NCI-H2081 treated with DMSO at 0.1 percent for 48 hours (cell line): ENCODE measurements at places on chromosomes 2 and 18.

- DNase-seq, result no peak
These were observed at the start of gene SALL3 for GRCh38 chr18:78979730-78980278. TSS of gene SALL3 (plus strand) at chr18:78979818. CDS start at chr18:78980275, 457 bp downstream.

DNA sequence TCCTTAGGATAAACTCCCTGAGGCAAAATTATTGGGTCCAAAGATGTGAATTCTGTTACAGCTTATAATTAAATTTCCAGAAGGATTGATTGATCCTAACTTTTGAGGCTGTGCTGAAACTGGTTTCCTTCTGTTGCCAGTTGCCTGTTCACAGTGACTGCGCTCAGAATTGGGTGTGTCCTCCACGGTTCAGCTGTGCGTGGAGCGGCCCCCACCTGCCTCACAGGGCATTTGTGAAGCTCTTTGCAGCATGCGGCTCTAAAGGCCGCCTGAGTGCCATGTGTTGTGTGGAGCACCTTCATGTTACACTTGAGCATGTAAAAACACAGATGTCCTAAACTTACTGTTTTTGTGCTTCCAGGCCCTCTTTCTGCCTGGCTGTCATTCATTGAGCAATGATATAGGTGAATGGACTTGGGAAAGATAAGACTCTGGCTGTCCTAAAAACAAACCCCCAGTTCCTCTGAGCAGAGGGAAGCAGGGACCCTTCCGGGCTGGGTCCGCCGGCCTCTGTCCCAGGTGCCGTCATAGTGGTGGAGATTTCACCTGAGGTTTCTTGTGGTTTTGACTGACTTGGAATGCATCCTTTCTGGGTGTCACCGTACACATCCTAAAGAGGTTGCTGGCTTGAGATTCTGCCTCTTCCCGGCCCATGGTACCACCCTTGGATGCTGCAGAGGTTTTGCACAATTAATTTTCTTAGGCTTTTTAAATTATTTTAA is 173.6 kb downstream of the LDLRAD4 start:
- no peak for DNase-seq

GRCh38 chr2:5409898-5410381 is 282.2 kb upstream of the SOX11 start:
- peak; percentile 79 for DNase-seq

DNA sequence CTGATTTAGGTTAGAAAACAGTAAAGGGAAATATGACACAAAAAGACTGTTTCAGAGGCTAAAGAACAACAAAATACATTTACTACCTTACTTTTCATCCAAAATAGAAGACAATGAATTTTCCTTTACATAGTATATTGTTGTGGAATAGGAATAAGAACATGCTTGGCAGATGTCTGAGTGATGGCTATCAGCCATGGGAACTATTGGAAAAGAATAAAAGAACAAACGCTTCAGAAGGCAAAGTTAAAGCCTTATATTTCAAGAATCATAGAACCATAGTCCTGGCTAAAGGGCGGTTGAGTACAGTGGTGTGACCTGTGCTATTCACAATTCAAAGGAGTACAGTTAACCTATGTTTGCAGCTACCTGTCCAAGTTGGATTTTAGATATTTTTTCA is 73.9 kb upstream of the NRXN1 start:
- DNase-seq, result no peak

- DNase-seq, result no peak
These were observed 50.4 kb downstream of the PLEKHA3 start for GRCh38 chr2:178530625-178531142.

DNA sequence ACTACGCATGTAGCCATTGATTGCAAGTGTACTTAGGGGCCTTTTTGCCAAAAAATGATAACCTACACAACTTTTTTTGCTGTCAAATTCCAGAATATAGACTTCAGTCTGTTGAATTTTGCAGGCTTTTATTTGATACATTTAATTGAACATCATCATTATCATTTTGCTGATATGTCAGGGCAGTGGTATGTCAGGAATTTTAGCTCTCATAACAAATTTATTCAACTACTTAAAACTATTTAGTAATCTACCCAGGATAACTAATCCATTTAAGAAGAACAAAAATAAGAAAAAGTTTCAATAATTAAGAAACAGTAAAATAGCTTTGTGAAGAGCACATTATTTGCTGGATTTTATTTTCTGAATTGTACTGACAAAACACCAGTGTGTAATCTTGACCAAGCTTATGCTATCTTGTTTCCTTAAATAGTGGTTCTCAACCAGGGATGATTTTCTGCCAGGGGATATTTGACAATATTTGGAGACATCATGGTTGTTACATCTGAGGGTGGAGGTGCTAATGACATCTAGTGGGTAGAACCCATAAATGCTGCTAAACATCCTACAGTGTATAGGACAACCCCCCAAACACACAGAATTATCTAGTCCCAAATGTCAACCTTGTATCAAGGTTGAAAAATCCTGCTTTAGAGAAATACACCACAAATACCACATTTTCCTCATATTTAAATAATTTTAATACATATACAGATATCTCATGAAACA is 12.1 kb upstream of the TTN start:
- no peak for DNase-seq

DNA sequence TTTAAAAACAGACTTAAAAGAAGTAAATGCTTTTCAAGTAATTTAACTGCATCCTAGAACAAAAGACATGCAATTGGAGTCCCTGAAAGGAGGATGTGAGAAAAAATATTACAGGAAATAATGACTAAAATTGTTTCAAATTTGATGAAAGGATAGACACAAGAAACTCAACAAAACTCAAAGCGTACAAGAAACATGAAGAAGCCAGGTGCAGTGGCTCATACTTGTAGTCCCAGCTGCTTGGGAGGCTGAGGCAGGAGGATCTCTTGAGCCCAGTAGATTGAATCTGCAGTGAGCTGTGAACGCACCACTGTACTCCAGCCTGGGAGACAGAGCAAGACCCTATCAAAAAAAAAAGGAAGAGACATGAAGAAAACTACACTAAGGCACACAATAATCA is 118.1 kb upstream of the SLC39A10 start:
- no peak for DNase-seq

- no peak for DNase-seq
These were observed 562.2 kb upstream of the VWC2L start for GRCh38 chr2:213848631-213849030.

DNA sequence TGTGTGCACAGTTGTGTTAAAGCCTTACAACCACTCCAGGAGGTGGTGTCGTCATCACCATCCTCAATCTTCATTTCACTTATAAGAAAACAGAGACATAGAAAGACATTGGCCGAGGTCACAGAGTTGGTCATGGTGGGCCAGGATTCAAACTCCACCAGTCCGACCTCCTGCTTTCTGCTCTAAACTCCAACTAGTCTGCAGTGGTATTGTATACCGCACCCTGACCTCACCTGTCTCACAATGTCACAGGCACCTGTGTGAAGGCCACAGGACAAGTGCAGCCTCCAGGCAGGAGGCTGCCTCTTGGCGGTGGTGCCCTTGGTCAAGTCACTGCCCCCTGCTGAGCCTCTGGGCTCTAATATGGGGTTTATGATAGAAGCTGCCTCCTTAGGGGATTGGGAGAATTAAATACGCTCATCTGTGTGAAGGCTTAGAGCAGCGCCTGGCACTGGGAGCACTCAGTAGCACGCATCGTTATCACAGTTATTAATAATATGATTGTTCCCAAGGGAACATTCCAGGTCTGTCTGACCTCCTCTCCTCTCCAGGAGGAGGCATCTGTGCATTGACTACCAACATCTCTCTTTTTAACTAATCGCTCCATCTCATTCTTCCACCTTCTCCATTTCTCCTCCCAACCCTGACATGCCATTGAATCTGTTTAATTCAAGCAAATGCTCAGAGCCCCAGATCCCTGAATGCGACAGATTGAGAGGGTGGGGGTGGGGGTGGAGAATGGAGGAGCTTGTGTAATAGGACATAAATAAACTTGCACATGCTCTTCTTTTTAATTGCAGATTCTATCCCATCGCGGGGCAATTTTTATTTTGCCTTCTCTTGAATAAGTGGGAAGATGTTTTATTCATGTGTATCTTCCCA is 112.7 kb downstream of the MCFD2 start:
- no peak for DNase-seq
